ENCODE measurements at places on chromosomes 7 and 10. TPM values are rescaled to one million over a fixed set of nuclear protein-coding genes. Genes with fewer than 3 reads are reported as not detected.

GRCh38 chr10:111123883-111124282 lies 47.1 kb downstream of the ADRA2A start:
- no peaks in the 10 kb centered on the region for H3K4me1 ChIP-seq
- no peak overlapping the region for H3K27ac ChIP-seq
- no peaks in the 10 kb centered on the region for H3K36me3 ChIP-seq
- H3K27me3 ChIP-seq = peaks cover 49% of the 10 kb centered on the region

- H3K27ac ChIP-seq = no peak overlapping the region
- H3K4me3 ChIP-seq = no peak overlapping the region
- no peak for DNase-seq
- no peaks in the 10 kb centered on the region for H3K27me3 ChIP-seq
- H3K4me1 ChIP-seq = no peaks in the 10 kb centered on the region
Measured at GRCh38 chr10:11227103-11227502, 209.4 kb downstream of the CELF2 start.

DNA sequence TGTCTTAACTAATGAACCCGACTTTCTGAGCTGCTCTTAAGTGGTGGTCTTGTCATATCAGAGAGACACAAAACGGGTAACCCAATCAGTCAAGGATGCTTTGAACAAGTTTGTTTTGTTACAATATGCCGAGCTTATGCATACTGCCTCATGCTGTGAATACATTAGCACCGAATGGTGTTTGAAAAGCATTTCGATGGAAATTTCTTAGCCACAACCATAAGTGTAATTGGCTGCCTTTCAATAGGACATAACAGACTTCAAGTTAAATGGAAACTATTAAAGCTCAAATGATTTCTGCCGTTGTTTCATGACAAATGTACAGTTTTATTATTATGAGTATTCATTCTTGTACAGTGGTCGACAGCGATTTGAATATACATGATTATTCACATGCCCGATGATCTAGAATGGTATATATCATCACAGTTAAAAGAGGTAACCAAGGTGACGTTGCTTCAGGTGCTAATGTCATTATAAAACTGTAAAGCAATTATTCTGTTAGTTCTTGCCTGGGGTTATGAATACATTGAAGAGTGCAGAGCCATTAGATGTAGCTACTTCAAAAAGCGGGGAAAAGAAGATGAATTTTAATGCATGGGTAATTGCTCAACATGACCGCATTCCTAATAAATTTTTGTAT lies 118.8 kb downstream of the EBF3 start:
- H3K4me3 ChIP-seq = no peak overlapping the region
- H3K27me3 ChIP-seq = no peaks in the 10 kb centered on the region

- no peaks in the 10 kb centered on the region for H3K36me3 ChIP-seq
- no peaks in the 10 kb centered on the region for H3K4me1 ChIP-seq
- H3K27me3 ChIP-seq = no peaks in the 10 kb centered on the region
- no peak overlapping the region for H3K27ac ChIP-seq
- no peak overlapping the region for H3K4me3 ChIP-seq
Measured at GRCh38 chr10:88165849-88166271, 302.4 kb downstream of the PTEN start.

- H3K4me1 ChIP-seq = no peaks in the 10 kb centered on the region
- H3K36me3 ChIP-seq = no peaks in the 10 kb centered on the region
- H3K27ac ChIP-seq = no peak overlapping the region
Measured at GRCh38 chr7:73920406-73921134, 59.6 kb downstream of the TMEM270 start.

GRCh38 chr7:117071551-117071950 lies 118.2 kb downstream of the ST7 start:
- no peak for DNase-seq
- no peaks in the 10 kb centered on the region for H3K27me3 ChIP-seq
- no peaks in the 10 kb centered on the region for H3K36me3 ChIP-seq
- no peak overlapping the region for H3K4me3 ChIP-seq

WAC gene
- 117 TPM for total RNA-seq

GRCh38 chr7:23691320-23691719 lies 11.3 kb downstream of the FAM221A start:
- H3K4me1 ChIP-seq = no peaks in the 10 kb centered on the region
- H3K36me3 ChIP-seq = no peaks in the 10 kb centered on the region
- H3K27me3 ChIP-seq = no peaks in the 10 kb centered on the region
- H3K27ac ChIP-seq = no peak overlapping the region
- no peak for DNase-seq
- H3K4me3 ChIP-seq = no peak overlapping the region

DNA sequence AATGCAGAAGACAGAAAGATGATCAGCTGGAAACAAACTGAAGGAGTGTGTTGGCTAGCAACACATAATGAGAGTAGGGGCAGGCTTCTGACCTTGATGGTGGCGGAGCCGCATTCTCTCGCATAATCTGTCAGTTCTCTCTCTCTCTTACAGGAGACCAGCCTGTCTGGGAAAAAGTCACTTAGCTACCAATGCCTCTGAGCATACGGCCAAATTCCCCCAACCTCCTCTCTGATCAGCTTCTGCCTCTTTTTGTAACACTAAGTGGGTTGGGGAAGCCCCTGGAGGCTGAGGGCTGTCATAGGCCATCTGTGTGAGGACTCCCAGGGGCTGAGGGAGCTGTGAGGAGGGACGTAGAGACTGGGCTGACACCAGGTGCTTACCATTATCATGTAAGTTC lies 104.6 kb downstream of the HIPK2 start:
- peaks cover 55% of the 10 kb centered on the region for H3K4me1 ChIP-seq
- H3K27me3 ChIP-seq = no peaks in the 10 kb centered on the region
- H3K36me3 ChIP-seq = no peaks in the 10 kb centered on the region
- H3K4me3 ChIP-seq = no peak overlapping the region

Data from HCT116 (cell line).